ENCODE measurements at places on chromosomes 13 and 19. TPM values are rescaled to one million over a fixed set of nuclear protein-coding genes. Genes with fewer than 3 reads are reported as not detected.

DNA sequence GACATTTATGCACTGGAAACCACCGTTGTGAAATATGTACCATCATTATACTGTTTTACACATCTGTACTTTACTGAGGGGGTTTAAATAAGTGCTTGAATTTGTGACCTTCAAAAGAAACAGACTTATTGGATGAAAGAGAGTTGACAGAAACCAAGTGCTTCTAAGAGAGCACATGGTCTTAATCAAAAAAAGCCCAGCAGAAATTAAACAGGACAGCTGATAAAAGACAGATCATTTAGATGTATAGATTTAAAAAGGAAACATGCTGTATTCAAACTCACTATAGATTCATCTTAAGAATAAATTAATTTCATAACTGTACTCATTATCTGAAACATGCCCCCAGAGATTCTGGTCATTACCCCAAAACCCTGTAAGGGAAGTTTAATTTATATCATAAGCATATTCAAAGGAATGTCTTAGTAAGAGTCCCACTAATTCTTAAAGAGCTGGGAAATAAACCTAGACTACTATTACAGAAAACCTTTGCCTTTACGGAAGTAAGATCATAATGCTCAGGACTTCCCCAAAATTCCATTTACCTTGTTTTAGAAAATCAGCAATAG, 421.8 kb downstream of the DCT start:
- no peak for DNase-seq

DNA sequence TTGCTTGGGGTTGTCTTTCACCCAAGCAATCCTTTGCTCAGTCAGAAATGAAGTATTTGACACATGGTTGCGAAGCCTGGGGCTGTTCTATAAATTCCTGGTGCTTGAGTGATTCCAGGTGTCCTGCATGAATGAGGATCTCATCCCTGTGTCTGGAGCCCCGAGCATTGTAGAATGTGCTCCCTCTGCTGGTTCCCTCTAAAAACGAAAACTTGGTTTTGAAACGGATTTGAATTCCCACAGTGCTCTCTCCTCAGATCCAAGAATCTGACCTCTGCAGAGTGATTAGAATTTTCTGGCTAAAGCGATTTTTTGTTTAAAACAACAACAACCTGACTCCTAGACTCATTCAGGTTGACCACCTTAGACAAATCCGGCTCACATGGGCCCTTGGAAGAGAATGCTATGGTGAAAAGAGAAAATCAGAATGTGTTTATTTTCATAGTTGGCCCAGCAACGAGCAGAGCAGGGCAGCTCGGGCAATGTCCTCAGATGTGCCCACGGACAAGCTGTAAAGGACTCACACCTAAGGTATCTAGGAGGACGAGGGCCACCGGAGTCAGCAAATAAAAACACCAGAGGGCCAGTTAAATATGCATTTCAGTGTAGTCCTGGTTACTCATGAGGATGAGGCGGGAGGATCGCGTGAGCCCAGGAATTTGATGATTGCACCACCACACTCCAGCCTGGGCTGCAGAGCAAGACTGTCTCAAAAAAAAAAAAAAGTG, 8.7 kb upstream of the ATP12A start:
- peak; percentile 14 for DNase-seq

- DNase-seq = no peak
Observed at GRCh38 chr13:74077792-74078191, 56.4 kb downstream of the KLF12 start.

DNA sequence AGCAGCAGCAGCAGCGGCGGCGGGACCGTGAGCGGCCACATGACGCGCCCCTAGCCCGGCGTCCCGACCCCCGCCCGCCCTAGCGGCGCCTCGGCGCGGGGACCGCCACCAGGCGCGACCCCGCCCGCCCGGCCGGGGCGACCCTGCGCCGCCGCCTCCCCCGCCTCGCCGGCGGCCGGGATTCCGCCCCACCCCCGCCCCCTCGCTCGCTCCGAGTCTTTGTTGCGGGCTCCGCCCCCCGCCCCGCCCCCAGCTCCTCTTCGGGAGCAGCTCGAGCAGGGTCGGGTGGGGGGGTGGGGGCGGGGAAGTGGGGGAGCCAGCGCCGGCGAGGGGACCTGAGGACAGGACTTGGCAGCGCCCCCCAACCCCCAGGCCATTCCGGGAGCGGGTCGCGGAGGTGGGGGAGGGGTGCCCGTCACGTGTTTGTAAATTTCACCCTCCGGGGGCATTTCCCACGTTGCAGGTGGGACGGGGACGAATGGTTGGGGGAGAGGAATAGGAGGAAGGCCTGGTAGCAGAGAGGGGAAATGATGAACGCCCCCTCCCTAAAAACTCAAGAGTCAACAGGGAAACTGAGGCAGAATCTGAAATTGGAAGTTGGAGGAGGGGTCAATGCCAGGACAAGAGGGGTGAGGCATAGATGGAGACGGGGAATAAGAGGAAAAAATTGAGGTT, at the start of gene OLFM2:
Gene OLFM2 (minus strand): TSS at position 190 of the 675 bp plus-strand sequence. CDS start 149 bp downstream, at position 41.
- DNase-seq = no peak

- no peak for DNase-seq
Observed at GRCh38 chr19:53389571-53389970, 5.4 kb upstream of the ZNF765 start.

- no peak for DNase-seq
Observed at GRCh38 chr19:19316082-19316481, 4.2 kb downstream of the SUGP1 start.

DNA sequence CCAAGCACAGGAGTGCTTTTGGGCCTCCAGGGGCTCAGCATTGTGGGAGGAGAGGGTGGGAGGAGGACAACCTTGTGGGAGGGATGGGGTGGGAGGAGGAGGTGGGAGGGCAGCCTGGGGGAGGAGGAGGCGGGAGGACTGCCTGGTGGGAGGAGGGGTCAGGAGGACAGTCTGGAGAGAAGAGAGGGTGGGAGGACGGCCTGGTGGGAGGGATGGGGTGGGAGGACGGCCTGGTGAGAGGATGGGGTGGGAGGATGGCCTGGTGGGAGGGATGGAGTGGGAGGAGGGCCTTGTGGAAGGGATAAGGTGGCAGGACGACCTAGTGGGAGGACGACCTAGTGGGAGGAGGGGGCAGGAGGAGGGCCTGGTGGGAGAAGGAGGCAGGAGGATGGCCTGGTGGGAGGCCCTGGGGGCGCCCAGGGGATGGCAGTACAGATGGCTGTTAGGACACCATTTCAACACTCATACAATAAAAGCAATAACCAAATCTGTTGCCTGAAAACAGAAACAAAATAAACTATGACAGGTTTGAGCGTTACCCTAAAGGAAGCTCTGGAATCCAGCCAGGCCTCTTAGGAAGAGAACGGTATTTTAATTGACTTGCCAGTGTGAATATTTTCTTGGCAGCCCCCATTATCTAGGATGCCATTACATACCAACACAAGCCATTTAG, 63.7 kb downstream of the CRYL1 start:
- no peak for DNase-seq

GRCh38 chr13:32248801-32249200, 66.4 kb downstream of the ZAR1L start:
- no peak for DNase-seq

- DNase-seq = no peak
Observed at GRCh38 chr13:73579574-73580274, 520.9 kb downstream of the KLF5 start.

IZUMO2 gene
- total RNA-seq = 0.56 TPM

- no peak for DNase-seq
Observed at GRCh38 chr13:105063676-105064075, 1471.8 kb downstream of the EFNB2 start.

DNA sequence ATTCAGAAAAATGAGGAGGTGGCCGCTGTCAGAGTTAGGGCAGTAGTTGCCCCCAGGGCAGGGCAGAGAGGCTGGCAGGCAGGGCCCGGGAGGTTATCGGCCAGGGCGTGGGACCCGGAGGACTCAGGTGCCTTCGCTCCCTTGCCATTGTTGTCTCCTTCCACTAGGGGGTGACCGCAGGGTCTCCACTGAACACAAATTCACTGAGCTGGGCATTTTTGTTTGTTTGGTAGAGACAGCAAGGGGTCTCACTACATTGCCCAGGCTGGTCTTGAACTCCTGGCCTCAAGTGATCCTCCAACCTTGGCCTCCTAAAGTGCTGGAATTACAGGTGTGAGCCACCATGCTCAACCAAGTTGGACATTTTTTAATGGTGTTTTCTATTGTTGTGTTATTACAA, 25.1 kb downstream of the CARS2 start:
- no peak for DNase-seq

EXOC3L2 gene
- not detected for total RNA-seq

- DNase-seq = peak; percentile 96
Observed at GRCh38 chr19:12985049-12985776, 10.1 kb upstream of the NFIX start.

DNA sequence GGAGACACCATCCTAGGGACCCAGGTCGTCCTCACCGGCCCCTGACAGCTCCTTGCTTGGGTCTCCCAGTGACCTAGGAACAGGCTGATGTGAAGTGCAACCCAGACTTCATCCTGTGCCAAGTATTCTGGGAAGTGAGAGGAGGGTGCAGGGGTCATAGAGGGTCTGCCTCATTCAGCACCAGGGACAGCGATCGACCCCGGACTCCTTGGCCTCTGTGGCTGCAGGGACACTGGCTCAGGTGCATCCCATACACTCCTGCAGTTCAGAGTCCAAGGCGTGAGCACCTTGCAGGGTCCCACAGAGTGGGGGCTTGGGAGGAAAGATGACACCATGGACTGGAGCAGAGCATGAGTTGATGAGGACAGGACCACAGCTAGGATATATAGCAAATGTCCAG, 10.0 kb upstream of the OR10H2 start:
- no peak for DNase-seq

DNA sequence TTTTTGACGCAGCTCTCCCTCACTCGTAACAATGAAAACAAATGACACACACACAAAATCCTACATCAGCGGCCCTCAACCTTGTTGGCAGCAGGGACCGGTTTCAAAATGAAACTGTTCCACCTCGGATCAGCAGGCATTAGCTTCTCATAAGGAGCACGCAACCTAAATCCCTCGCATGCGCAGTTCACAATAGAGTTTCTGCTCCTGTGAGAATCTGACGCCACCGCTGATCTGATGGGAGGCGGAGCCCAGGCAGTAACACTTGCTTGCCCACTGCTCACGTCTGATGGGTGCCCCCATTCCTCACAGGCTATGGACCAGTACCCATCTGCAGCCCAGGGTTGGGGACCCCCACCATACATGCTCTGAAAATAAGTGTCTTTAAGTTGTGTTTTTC, 43.4 kb downstream of the DHRS12 start:
- peak; percentile 83 for DNase-seq

DNA sequence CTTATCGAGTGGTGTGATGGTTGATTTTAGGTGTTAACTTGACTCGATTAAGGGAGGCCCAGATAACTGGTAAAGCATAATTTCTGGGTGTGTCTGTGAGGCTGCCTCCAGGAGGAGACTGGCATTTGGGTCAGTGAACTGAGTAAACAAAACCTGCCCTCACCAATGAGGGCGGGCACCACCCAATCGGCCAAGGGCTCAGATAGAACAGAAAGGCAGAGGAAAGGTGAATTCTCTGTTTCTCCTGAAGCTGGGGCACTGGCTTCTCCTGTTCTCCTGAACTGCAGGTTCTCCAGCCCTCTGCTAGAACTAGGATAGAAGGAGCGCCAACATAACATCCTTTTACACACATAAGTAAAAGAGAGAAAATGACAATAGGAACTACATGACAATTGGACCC, 35.1 kb downstream of the ESD start:
- no peak for DNase-seq

GRCh38 chr13:113849981-113850721, 13.7 kb downstream of the GAS6 start:
- no peak for DNase-seq

GRCh38 chr13:98390086-98390715, 186.7 kb downstream of the STK24 start:
- no peak for DNase-seq

- no peak for DNase-seq
Observed at GRCh38 chr19:45407091-45407375, 589 bp downstream of the POLR1G start.

GRCh38 chr13:21399741-21400140, 59.4 kb downstream of the ZDHHC20 start:
- DNase-seq = no peak

GRCh38 chr13:106276876-106277275, 258.6 kb downstream of the EFNB2 start:
- no peak for DNase-seq

GRCh38 chr13:99796175-99796819, 175.3 kb downstream of the ZIC5 start:
- no peak for DNase-seq

SLC7A9 gene
- 2.9 TPM for total RNA-seq

- DNase-seq = no peak
Observed at GRCh38 chr13:113875429-113875815, 11.5 kb upstream of the GAS6 start.

- no peak for DNase-seq
Observed at GRCh38 chr19:2989236-2989946, 12.0 kb downstream of the TLE6 start.

DOCK6 gene
- 31.3 TPM for total RNA-seq

DNA sequence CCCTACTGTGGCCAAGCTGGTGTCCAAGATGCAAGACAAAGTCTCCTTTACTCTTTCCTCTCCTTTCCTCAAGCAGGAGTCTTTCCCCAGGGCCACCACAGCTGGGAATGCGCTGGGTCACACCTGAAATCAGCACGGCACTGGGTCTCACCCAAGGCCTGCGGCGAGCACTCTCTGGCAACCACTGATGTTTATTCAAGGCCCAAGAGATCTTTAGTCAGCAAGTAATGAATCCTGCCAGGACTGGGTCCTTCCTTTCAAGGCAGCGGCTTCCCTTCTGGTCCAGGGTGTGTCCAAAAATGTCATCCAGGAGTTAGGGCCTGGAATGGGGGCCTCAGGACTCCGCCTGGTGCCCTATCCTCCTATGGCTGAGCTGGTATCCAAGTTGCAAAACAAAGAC, 24.1 kb downstream of the BLOC1S3 start:
- DNase-seq = no peak

DNA sequence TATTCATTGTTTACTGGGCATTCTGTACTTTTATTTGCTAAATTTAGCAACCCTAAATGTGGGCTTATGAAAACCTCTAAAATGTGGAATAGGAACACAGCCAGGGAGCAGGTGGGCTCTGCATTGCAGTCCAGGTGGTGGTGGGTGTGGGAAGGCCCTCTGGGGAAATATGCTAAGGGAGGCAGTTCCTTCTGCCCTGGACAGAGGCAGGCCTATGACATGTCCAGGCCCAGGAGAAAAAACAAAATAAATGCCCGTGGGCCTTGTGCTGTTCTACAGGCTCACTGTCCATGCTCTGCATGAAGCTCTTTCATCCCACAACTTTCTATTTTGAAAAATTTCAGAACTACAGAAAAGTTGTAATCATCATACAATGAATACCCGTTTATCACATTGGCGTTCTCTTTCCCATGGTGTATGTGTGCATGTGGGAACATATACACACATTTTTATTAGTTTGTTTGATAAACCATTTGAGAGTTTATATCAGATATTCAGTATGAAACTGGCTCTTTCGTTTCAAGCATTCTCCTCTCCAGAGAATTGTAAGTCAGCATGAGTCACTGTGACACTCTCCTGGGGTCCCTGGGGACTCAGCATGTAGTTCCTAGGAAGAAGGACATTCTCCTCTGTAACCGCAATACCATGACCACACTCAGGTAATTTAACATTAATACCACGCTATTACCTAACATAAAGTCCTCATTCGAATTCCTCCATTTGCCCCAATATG, 505.3 kb downstream of the COG6 start:
- no peak for DNase-seq
